ENCODE measurements at places on chromosomes 3 and 15. TPM values are rescaled to one million over a fixed set of nuclear protein-coding genes. Genes with fewer than 3 reads are reported as not detected.

The LRRC3B gene
- total RNA-seq, result 0.37 TPM

The SCN11A gene
- total RNA-seq, result 0.09 TPM

The CHRNA7 gene
- total RNA-seq, result 4.2 TPM

The PAQR9 gene
- total RNA-seq, result 0.32 TPM

The CACNA2D3 gene
- total RNA-seq, result 4.7 TPM

The BMF gene
- total RNA-seq, result 36.2 TPM

The TWF2 gene
- 72.8 TPM for total RNA-seq

The FGF7 gene
- total RNA-seq, result 99.0 TPM

The ADAMTSL3 gene
- 5.7 TPM for total RNA-seq

The KNL1 gene
- 2.3 TPM for total RNA-seq

The MAGEL2 gene
- 0.40 TPM for total RNA-seq

The STAC gene
- total RNA-seq, result 11.9 TPM

The GPR62 gene
- 0.55 TPM for total RNA-seq

The GABRB3 gene
- 91.6 TPM for total RNA-seq

The TXNRD3 gene
- 6.4 TPM for total RNA-seq

The FAM174B gene
- 34.4 TPM for total RNA-seq

The WDR48 gene
- 45.6 TPM for total RNA-seq

The OR5K2 gene
- not detected for total RNA-seq

The CD47 gene
- 96.4 TPM for total RNA-seq

The CPNE9 gene
- total RNA-seq, result 0.37 TPM

The SPTSSB gene
- 9.2 TPM for total RNA-seq

The ZNF860 gene
- total RNA-seq, result 1.8 TPM

The CADPS gene
- total RNA-seq, result 37.2 TPM

The KBTBD8 gene
- 3.7 TPM for total RNA-seq

The ANKRD63 gene
- total RNA-seq, result 1.6 TPM

The TMEM207 gene
- not detected for total RNA-seq

The B3GNT5 gene
- 27.1 TPM for total RNA-seq

The SEC22C gene
- total RNA-seq, result 37.0 TPM

The SEMA3B gene
- total RNA-seq, result 87.0 TPM

The GOLGA8A gene
- total RNA-seq, result 47.3 TPM

The RBPMS2 gene
- 41.3 TPM for total RNA-seq

The NIT2 gene
- total RNA-seq, result 32.5 TPM

The ATG7 gene
- 32.0 TPM for total RNA-seq

The RTP1 gene
- total RNA-seq, result not detected

The PP2D1 gene
- total RNA-seq, result not detected

The TFG gene
- total RNA-seq, result 112 TPM

The GOLGA6L22 gene
- 0.06 TPM for total RNA-seq

The CYP19A1 gene
- total RNA-seq, result 0.46 TPM

The ADPRH gene
- 9.5 TPM for total RNA-seq

The NUDT16 gene
- 31.7 TPM for total RNA-seq

The RFT1 gene
- 21.3 TPM for total RNA-seq

The CFAP20DC gene
- total RNA-seq, result 1.9 TPM

The PLA1A gene
- 1.6 TPM for total RNA-seq

The PSTPIP1 gene
- 16.3 TPM for total RNA-seq

The MEGF11 gene
- total RNA-seq, result 0.35 TPM
